ENCODE measurements at places on chromosomes 1 and 21.

GRCh38 chr1:3001471-3002348 lies 19.6 kb upstream of the ACTRT2 start:
- DNase-seq: no peak

GRCh38 chr1:19452221-19452663 lies 33.1 kb downstream of the CAPZB start:
- DNase-seq: no peak

DNA sequence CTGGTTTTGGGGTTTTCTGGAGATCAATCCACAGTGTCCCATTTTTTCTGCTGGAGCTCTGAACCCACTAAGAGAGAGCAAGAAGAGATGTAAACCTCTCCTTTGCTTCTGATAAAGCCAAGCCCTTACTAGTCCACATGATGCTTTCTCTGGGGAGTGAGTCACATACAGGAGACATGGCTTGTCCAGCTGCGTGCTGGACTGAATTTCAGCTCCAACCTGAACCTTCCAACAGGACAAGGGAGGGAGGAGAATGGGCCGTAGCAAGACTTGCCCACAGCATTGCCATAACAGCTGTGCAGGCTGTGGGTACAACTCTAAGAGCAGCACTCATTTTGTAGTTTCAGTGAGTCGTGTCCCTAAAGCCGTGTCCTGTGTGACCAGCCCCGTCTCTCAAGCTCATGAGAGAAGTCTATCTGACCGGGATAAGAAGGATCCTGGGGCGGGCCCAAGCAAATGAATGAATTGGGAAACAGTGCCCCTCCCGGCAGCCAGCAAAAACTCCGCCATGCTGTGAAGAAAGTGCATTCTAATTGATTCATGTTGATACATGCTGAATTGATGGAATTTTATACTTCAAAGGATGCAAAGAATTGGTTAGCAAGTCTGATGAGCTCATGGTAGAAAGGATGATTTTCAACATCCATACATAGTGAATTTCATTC lies 195.2 kb downstream of the GABPA start:
- no peak for DNase-seq

DNA sequence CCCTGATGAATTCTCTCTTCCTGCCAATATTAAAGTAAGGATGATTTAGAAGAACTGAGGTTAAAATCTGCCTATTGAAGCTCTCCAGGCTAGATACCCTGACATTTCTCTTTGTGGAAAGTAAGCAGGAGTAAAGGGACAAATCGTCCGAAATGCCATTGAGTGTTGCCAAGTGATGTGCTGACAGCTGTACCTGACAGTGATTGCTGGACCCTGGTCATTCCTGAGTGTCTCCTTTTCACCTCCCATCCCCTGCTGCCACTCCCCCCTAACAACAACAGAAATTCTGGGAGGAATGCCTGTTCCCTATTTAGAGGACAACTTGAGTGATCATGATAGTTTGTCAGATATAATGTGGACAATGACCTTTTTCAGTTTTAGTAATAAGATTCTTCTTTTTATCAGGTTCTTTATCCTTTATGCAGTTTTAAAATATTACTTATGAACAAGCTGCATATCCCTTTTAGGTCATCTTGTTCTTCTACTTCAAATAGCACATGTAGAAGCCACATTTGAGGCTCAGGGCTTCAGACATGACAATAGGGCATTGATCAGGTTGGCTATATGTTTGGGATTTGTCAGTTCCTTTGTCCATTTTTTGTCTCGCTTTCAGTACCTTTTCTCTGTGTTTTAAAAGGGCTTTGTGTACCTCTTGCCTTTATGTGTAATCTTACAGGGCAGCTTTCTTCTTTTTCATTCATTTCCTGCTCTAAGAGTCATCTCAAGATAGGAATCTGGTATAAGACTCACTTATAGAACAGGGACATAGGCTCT lies 56.0 kb downstream of the ITSN1 start:
- DNase-seq: no peak

DNA sequence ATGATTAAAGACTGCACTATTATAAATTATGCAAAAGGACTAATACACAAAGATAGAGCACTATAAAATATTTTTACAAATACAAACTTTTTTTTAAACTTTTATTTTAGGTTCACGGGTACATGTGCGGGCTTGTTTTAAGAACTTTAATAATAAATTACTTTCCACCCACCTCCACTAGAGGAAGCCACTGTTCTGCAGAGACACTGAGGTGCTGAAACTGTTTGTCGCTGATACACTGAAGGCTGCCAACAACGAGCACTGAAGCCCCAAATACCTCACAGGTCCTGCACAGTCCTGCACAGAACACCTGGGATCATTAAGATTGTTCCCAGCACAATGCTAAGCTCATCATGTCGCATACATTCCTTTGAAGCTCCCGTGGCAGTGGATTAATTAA lies 19.9 kb downstream of the COA6 start:
- DNase-seq: no peak

DNA sequence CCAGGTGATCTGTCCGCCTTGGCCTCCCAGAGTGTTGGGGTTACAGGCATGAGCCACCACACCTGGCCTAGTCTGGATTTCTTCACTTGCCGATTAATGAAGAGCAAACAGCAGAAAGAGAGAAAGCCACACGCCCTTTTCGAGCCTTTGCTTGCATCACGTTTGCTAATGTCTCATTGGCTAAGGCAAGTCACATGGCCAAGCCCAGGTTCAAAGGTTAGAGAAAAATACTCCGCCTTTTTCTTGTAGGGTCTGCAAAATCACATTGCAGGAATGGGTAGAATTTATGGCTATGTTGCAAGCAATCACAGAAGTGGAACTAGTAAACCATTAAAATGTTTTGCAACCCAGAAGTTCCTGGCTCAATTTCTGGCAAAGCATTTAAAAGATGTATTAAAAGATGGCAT lies 26.8 kb upstream of the BACH1 start:
- DNase-seq: no peak

DNA sequence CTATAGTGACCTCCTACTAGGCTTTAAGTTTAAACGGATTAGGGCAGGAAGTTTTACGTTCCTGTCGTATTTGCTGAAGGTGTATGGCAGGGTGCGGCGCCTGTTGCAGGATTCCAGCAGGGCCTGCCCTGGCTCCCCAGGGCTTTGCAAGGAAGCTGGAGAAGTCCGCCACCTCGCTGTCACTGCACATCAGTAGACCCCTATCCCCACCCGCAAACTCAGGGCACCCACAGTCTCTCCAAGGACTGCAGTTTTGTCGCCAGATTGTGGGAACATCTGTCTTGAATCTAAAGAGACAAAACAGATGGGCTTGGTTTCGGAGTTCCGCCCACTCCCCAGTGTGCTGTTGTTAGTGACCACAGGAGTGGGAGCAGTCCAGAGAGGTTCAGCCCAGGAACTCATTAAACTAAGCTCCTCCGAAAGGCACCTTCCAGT lies 110.8 kb downstream of the CDC7 start:
- DNase-seq: no peak

DNA sequence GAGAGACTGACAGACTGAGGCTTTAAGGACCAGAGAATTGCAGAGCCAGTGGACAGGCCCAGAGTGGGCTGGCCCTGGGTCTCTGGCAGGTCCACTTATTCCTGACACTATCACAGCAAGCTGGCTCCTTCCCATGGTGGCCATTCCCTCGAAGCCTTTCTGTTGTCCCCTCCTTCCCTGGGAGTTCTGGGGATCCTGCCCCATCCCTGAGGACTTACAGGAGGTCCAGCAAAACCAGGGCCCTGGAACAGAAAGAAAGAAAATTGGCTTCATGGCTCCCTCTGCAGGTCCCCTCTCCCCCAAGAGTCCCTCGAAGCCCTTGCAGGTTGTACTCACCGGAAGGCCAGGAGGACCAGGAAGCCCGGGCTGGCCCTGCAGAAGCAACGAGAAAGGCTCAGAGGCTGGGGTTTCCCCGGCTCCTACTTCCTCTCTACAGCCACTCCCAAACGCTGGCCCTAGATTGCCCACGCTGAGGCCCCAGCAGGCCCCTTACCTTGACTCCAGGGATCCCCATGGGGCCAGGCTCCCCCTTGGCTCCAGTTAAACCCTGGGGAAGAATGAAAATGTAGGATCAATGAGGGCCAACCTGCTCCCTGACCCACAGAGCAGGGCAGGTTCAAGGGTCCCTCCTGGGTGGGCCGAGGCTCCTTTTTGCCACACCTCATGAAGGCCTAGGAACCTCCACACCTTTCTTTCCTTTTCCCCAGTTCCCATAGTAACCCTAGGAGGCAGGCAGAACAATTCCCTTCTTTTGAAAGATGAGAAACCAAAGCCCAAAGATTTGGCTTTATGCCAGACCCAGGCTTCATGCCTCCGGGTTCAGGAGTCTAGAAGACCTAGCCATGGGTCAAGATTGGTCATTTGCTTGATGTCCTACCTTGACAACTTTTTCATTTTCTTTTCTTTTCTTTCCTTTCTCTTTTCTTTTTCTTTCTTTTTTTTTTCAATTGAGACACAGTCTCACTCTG lies 4.6 kb downstream of the COL9A2 start:
- no peak for DNase-seq

GRCh38 chr21:35855484-35855883 lies 204.8 kb downstream of the SETD4 start:
- no peak for DNase-seq

GRCh38 chr1:75131565-75132241 lies 2.5 kb upstream of the LHX8 start:
- no peak for DNase-seq

DNA sequence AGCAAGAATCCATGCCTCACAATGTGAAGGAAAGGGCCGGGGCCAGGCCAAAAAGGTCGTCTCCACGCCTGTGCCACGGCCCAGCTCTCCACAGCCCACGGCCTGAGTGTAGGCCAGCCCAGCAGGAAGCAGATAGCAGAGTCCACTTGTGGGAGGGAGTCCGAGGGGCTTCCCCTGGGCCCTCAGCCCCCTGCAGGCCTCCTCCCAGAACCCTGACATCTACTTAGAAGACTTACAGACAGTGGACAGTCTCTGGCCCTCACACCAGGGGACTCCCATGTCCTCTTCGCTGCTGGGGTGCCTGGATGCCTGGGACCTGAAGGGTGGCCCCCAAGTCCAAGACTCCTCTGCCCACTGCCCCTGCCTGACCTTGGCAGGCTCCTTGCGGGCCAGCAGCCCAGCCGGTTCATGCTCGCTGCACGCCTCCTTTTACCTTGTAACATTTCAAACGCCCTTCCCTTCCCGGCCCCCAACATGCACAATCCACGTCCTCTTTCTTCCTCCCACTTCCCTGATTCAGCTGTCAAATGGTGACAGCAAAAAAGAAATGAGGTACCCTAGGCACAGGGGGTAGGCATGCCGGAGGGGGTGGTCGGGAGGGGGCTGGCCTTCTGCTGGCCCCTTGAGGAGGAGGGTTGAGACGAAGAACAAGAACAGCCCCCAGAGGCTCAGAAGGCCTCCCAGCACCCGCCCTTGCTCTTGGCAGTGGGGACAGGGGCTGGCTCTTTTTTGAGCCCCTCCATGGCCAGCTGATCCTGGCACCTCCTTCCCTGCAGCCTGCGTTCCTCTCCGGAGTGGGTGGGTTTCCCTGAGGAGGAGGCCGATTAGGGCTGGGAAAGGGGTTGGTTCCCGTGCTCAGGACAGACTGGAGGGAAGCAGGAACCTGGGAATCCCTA lies 997 bp upstream of the PTPN7 start:
- no peak for DNase-seq

DNA sequence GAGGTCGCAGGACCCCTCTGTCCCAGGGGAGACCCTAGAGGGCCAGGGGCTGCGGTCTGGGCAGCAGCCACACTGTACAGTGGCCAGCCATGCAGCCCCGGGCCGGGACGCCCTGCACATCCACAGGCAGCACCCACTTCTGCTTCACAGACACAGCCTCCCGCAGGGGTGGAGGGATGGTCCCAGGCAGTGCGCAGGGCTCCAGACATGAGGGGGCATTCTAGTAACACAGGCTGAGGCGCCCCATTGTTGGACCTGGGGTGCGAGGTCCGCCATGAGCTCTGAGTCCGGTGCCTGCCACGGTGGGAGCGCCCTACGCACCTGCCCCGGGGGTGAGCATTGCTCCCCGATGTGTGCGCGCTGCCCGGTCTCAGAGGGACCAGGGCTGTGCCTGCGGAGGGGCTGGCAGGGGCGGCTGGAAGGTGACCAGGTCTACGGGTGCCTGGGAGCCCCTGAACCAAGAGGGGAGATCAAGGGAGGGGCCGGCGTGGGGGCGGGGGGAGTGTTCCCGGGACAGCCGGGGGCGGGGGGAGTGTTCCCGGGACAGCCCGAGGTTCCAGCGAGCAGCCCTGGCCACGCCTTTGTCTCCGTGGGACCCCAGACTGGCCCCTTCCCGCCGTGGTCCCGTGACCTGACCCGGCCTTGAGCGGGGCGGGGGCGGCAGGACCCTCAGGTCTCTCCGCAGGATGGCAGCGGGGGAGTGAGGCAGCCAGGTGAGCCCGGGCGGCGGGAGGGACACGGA lies 4.5 kb downstream of the MMEL1 start:
- no peak for DNase-seq

DNA sequence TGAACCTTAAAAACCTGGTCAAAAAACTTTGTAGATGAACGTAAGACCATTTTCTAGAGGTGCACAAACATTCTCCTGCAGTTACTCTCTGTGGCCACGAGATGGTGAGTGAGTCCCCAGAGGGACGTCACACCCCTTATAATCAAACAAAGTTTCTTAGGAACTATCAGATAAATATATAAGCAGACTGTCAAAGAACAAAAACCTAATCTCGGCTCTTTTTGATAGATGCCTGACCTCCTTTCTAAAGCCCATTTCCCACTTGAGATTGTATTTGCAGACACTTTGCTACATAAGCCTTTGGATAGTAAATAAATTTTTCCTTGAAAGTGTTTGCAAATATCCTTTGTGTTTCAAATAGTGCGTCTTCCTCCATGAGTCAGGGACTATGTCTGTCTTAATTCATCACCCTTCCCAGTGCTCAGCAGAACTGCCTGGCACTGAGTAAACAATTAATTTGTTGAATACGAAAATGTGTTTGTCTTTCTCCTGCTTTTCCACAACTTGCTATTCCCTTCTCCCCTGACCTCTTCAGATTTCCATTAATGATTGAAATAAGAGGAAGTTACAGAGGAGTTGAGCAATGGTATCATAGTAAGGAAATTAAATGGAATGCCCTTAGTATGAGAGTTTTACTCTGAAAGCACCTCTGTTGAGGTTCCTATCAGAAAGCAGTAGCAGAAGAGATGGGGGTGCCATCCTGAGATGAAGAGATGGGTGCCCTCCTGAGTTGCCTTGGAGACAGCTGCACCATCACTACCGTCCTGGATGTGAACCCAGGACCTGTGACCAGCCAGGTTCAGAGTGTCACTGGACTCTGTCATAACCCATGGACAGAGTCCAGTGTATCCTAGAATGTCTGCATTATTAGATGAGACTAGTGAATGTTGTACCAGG lies 57.8 kb upstream of the RAVER2 start:
- DNase-seq: no peak

DNA sequence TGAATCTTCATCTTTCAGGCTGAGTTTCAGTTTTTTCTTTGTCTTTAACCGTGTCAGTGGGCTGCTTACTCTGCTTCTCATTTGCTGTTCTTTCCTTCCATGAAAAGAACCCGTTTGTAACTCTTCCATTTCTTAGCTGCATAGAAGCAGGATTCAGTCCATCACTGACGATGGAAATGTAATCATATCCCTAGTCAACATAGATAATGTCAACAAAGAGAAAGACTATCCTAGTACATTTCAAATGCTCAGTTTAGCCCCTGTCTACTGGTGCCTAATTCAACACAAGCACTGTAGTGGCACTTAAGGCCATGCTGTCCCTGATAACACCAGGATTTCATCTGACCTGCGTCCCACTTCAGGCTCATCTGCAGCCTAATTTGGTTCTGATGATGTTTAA lies 376 bp downstream of the GBP1 start:
- DNase-seq: no peak
